ENCODE measurements at places on chromosomes 3 and 15. TPM values are rescaled to one million over a fixed set of nuclear protein-coding genes. Genes with fewer than 3 reads are reported as not detected.

GRCh38 chr3:138774529-138775253 lies 60.0 kb downstream of the PIK3CB start:
- H3K4me1 ChIP-seq, result no peaks in the 10 kb centered on the region
- H3K27ac ChIP-seq, result no peak overlapping the region
- no peaks in the 10 kb centered on the region for H3K36me3 ChIP-seq
- DNase-seq, result no peak
- no peaks in the 10 kb centered on the region for H3K27me3 ChIP-seq
- H3K4me3 ChIP-seq, result no peak overlapping the region

DNA sequence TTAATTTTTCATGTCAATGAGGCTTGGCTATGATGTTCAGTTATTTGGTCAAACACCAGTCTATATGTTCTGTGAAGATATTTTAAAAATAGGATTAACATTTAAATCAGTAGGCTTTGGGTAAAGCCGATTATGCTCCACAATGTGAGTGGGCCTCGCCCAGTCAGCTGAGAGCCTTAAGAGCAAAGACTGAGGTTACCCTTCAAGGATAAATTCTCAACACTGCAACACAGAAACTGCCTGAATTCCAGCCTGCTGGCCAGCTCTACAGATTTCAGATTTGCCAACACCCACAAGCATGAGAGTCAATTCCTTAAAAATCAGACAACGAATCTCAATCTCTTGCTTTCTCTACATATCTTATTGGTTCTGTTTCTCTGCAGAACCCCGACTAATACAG lies 188.3 kb downstream of the PLCH1 start:
- H3K4me1 ChIP-seq, result no peaks in the 10 kb centered on the region
- H3K4me3 ChIP-seq, result no peak overlapping the region

DNA sequence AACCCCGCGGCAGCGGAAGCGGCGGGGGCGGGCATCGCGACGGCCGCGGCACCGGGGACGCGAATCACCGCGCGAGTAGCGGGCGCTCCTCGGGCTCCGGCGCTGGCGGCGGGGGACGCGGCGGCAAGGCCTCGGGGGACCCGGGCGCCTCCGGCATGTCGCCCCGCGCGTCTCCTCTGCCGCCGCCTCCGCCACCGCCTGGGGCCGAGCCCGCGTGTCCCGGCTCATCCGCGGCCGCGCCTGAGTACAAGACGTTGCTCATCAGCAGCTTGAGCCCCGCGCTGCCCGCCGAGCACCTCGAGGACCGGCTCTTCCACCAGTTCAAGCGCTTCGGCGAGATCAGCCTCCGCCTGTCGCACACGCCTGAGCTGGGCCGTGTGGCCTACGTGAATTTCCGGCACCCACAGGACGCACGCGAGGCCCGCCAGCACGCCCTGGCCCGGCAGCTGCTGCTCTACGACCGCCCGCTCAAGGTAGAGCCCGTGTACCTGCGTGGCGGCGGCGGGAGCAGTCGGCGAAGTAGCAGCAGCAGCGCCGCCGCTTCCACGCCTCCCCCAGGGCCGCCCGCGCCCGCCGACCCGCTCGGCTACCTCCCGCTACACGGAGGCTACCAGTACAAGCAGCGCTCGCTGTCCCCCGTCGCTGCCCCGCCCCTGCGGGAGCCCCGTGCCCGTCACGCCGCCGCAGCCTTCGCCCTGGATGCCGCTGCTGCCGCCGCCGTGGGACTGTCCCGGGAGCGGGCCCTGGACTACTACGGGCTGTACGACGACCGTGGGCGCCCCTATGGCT lies 675 bp downstream of the RBM15B start:
- peaks cover 63% of the 10 kb centered on the region for H3K36me3 ChIP-seq
- DNase-seq, result peak; percentile 50
- H3K27ac ChIP-seq, result peak overlapping the region; percentile 77
- peak overlapping the region; percentile 47 for H3K4me3 ChIP-seq

DNA sequence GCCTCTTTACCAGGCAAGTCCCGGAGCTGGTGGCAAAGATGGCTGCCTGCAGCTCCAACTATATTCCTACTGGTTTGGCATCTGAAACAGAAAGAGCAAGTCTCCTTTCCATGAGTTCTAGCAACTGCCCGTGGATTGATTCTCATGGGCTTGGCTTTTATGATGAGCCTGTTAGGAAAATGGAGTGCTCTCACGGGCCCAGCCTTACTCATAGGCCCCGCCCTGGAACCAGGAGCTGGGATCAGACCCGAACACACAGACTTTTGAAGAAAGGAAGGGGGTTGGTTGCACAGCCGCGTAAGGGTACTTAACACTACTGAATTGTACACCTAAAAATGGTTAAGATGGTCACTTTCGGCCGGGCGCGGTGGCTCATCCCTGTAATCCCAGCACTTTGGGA lies 2.9 kb downstream of the NRROS start:
- peak overlapping the region; percentile 81 for H3K27ac ChIP-seq
- peaks cover 88% of the 10 kb centered on the region for H3K4me1 ChIP-seq
- H3K27me3 ChIP-seq, result no peaks in the 10 kb centered on the region
- DNase-seq, result peak; percentile 23
- peaks cover 12% of the 10 kb centered on the region for H3K36me3 ChIP-seq

DNA sequence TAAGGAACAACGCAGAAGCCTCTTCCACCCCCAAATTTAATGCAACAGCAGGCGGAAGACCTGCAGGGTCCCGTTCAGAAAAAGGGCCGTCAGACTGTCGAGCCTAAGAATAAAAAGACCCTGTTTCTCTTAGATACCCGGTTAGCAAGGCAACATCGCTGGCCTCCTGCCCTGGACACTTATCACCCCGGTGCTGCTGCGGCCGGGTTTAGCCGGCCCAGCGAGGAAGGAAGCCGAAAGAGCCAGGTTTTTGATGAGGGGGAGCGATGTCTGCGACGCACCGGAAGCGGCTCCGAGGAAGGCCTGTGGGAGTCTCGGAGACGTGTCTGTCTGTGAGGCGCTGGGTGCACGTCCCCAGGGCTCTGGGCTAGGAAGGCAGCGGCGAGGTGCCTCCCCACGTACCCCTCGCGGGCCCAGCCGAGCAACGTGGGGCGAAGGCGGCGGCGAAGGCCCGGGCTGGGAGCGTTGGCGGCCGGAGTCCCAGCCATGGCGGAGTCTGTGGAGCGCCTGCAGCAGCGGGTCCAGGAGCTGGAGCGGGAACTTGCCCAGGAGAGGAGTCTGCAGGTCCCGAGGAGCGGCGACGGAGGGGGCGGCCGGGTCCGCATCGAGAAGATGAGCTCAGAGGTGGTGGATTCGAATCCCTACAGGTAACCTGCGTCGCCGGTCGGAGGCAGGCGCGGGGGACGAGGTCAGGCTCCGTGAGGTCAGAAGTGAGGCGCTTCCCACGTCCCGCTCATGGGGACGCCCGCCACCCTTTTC lies at the start of gene UBA5:
UBA5 (plus strand) TSS at position 278 of the 759 bp plus-strand sequence; CDS start at position 487, 209 bp downstream.
- peak within 1 kb of the TSS; percentile 75 for H3K27ac ChIP-seq
- DNase-seq, result peak; percentile 84
- H3K4me3 ChIP-seq, result peak within 1 kb of the TSS; percentile 76
- H3K36me3 ChIP-seq, result no peaks in the 10 kb centered on the region
- no peaks in the 10 kb centered on the region for H3K27me3 ChIP-seq
- H3K4me1 ChIP-seq, result peaks cover 13% of the 10 kb centered on the region

Gene DISP2
- 1.0 TPM for total RNA-seq
